ENCODE measurements at places on chromosomes 16 and 17. TPM values are rescaled to one million over a fixed set of nuclear protein-coding genes. Genes with fewer than 3 reads are reported as not detected.

HGS gene
- 77.7 TPM for total RNA-seq

HOXB1 gene
- under 0.01 TPM for total RNA-seq

WFIKKN1 gene
- total RNA-seq = not detected

HSD17B2 gene
- total RNA-seq = 63.7 TPM

TMEM238L gene
- not detected for total RNA-seq
